Activated T-cell treated with anti-CD3 and anti-CD28 coated beads, Interleukin-2, amount 50 U/mL, for 72 hours (primary cell): ENCODE measurements at places on chromosomes 12 and 14.

DNA sequence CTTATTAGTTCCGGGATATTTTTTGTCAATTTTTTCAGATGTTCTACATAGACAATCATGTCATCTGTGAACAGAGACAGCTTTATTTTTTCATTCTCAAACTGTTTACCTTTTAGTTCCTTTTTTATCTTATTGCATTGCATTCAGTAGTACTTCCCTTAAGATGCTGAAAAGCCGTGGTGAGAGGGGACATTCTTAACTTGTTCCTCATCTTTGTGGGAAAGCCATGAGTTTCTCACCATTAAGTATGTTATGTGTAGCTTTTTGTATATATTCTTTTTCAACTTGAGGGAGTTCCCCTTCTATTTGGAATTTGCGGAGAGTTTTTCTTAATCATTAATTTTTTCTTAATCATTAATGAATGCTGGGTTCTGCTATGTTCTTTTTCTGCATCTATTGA is 1727.1 kb upstream of the SEL1L start:
- DNase-seq, result no peak

GRCh38 chr14:77103951-77104350 is 5.9 kb downstream of the CIPC start:
- DNase-seq, result no peak

DNA sequence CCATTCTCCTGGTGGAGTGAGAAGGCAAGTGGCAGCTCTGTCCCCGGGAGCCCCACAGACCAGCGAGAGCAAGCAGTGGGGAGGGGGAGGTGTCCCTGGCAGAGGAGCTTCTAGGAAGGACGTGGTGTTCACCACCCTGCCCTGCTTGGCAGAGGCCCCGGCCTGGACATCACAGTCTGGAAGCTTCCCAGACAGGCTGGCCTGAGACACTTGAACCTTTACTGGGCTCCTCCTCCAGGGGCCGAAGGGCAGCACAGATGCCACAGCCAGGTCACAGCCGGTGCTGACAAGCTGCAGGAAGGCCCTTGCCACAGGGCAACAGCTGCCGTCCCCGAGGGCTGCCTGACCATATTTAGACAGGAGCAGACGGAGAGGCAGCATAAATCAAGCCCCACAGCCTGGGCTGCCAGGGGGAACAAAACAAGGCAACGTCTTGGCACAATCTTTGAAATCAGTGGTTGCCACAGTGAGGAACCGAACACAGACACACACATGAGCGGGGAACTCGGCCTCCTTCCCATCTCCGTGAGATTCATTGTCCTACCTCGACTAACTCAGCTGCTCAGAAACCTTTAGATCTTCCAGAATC is 28.5 kb downstream of the PRIMA1 start:
- no peak for DNase-seq

DNA sequence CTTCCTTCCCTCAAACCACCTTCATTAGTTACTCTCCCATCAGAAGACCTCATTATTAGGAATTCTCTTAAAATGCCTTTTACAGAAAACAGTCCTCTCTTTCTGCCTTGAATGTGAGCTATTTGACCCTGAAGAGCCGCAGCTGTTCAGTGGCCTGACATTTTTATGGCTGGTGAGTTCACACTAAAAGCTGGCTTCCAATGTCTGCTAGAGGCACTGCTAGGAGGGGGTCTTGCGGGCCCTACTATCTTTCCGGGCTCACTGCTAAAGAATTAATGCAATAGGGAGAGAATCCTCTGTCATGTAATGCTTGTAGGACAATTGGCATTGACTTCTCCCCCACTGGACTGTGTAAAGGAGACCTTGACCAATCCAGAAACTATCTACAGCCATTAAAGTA is 87.7 kb downstream of the GPR135 start:
- no peak for DNase-seq

DNA sequence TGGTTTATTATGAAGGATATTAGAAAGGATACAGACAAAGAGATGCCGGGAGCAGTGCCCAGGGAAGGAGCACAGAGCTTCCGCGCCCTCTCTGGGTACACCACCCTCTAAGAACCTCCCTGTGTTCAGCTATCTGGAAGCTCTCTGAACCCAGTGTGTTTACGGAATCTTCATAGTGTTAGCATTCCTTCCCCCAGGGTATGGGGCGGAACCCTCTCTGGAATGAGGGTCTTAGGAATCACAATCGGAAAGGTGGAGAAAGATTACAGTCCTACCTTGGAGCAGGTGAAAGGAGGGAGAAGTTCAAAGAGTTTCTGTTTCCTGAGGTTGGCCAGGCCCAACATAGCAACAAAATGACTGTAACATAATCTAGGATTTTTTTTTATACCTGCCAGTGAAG is 6.8 kb upstream of the NUDT4 start:
- DNase-seq, result no peak

DNA sequence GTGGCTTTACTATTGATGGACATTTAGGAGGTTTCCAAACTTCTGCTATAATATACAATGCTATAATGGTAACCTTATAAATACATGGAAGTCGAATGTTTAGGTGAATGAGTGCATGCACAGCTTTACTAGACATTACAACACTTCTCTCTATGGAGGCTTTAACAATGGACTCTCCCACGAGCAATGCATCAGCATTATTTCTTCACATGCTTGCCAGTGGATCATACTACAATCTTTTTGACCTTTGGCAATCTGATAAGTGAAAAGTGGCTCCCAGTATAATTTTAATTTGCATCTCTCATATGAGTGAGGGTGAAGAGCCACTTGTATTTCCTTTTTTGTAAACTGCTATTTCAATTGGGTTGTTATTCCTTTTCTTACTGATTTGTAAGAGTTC is 18.2 kb downstream of the RDH12 start:
- DNase-seq, result no peak

DNA sequence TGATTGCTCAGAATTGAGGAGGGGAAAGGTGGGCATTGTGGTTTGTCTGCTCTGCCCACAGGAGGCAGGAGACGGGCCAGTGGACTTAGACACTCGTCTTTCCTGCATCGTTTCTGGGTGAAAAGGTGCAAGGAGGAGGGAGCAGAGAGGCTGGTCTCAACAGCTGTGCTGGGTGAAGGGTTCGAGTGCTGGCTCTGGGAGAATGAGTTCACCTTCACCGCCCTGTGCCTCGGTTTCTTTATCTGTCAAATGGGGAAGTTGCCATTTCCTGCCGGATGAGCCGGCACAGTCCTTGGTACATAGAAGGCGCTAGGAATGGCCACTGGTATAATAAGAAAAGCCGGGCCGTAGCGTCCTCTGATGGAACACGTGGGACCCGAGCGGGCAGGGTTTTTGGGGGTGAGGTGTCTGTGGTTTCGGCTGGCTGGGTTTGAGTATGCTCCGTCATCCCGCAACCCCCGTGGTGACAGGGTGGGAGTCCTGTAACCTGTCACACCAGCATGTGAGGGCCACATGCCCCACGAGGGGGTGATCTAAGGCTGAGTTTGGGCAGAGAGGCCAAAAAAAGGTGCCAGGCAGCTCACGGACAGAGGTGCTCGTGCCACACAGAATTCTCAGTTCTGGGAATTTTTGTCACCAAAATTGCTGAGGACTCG is 7.3 kb downstream of the BCL7A start:
- DNase-seq, result peak; percentile 76

GRCh38 chr14:64217308-64217707 is 76.9 kb downstream of the ESR2 start:
- no peak for DNase-seq

DNA sequence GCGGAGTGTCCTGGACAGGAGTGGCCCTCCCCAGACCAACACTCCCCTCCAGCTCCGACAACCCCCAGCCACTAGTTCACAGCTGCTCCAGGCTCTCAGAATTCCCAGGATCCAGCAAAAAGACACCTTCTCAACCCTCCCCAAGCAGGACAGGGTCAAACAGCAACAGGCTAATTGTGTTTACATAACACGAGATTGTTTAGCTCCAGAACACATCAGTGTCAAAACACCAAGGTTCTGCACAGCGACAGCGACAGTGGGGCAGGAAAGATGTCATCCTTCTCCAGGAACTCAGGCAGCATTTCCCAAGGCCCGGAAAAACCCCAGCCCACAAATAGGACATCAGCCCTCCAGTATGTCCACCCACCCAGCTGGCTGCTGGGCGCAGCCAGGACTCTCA is 16.5 kb downstream of the ITPK1 start:
- no peak for DNase-seq
